ENCODE measurements at places on chromosomes 13 and 19.

- H3K27me3 ChIP-seq = peaks cover 35% of the 10 kb centered on the region
- peak overlapping the region; percentile 99 for H3K27ac ChIP-seq
- peaks cover 52% of the 10 kb centered on the region for H3K4me1 ChIP-seq
- H3K36me3 ChIP-seq = no peaks in the 10 kb centered on the region
- DNase-seq = peak; percentile 57
Measured at GRCh38 chr19:55118401-55118991, 1.1 kb upstream of the PPP1R12C start.

DNA sequence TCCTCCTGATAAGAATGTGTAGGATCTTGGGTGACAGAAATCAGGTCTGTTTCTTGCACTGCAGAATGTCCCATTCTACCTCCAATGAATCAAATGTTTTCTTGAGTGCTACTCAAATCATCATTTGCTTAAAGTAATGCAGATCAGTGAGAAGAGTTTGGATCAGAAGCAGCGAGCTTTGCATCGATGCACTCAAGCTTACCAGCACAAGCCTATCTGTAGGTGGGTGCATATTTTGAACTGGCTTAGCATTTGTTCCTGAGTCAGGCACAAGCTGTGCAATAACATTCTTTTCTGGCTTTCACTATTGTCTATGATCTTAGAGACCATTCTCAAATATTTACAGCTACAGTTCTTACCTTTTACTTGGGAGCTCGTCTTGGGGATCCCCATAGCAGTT lies 109.5 kb downstream of the UBL3 start:
- peaks cover 38% of the 10 kb centered on the region for H3K4me1 ChIP-seq
- H3K4me3 ChIP-seq = no peak overlapping the region
- no peaks in the 10 kb centered on the region for H3K36me3 ChIP-seq
- H3K27me3 ChIP-seq = no peaks in the 10 kb centered on the region

DNA sequence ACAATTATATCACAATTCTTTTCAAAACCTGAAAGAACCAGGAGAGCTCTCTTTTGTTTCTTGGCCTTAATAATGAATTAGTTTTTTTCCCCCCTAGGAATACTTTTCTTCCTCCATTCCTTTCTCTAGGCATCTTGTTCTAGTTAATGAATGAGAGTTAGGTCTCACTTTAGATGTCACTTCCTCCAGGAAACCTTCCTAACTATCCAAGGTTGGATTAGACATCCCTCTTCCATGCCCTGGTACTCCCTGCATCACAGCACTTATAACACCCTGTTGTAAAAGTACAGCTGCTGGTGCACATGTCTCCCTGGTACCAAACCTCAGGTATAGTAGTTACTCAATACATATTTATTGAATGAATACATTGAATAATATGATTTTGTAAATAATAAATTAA lies 21.2 kb upstream of the DGKH start:
- no peaks in the 10 kb centered on the region for H3K36me3 ChIP-seq
- H3K27ac ChIP-seq = no peak overlapping the region
- no peak for DNase-seq
- no peak overlapping the region for H3K4me3 ChIP-seq
- peaks cover 6% of the 10 kb centered on the region for H3K27me3 ChIP-seq

- H3K4me3 ChIP-seq = no peak overlapping the region
- H3K36me3 ChIP-seq = peaks cover 11% of the 10 kb centered on the region
- DNase-seq = no peak
- peaks cover 67% of the 10 kb centered on the region for H3K4me1 ChIP-seq
- H3K27ac ChIP-seq = peak overlapping the region; percentile 17
Measured at GRCh38 chr19:19459707-19460251, 54.3 kb downstream of the GATAD2A start.

GRCh38 chr13:94352057-94352456 lies 127.4 kb downstream of the DCT start:
- H3K4me3 ChIP-seq = no peak overlapping the region
- H3K4me1 ChIP-seq = peaks cover 18% of the 10 kb centered on the region
- H3K27me3 ChIP-seq = peaks cover 7% of the 10 kb centered on the region
- H3K27ac ChIP-seq = no peak overlapping the region
- H3K36me3 ChIP-seq = peaks cover 18% of the 10 kb centered on the region
- DNase-seq = no peak

- no peak for DNase-seq
- peak overlapping the region; percentile 34 for H3K27ac ChIP-seq
- no peaks in the 10 kb centered on the region for H3K4me1 ChIP-seq
- no peaks in the 10 kb centered on the region for H3K27me3 ChIP-seq
- no peak overlapping the region for H3K4me3 ChIP-seq
Measured at GRCh38 chr13:71613066-71613745, 253.8 kb downstream of the DACH1 start.

- H3K4me1 ChIP-seq = no peaks in the 10 kb centered on the region
- H3K4me3 ChIP-seq = no peak overlapping the region
- no peak overlapping the region for H3K27ac ChIP-seq
- H3K27me3 ChIP-seq = peaks cover 5% of the 10 kb centered on the region
- peaks cover 63% of the 10 kb centered on the region for H3K36me3 ChIP-seq
- no peak for DNase-seq
Measured at GRCh38 chr13:112825071-112825470, 135.2 kb downstream of the ATP11A start.

DNA sequence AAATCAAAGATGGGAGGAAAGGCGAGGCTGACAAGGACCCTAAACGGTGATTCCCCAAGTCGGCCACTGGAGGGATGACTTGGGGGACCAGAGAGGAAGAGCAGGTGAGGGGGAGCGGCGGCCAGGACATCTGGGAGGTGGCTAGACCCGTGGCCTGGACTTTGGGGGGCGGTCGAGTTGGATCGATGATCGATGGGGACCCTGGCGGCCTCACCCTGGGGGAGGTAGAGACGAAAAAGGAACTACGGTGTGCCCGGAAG lies 7.7 kb upstream of the CIRBP start:
- peak overlapping the region; percentile 93 for H3K27ac ChIP-seq
- H3K4me3 ChIP-seq = peak overlapping the region; percentile 85
- peaks cover 9% of the 10 kb centered on the region for H3K36me3 ChIP-seq
- H3K27me3 ChIP-seq = peaks cover 3% of the 10 kb centered on the region
- H3K4me1 ChIP-seq = peaks cover 79% of the 10 kb centered on the region

DNA sequence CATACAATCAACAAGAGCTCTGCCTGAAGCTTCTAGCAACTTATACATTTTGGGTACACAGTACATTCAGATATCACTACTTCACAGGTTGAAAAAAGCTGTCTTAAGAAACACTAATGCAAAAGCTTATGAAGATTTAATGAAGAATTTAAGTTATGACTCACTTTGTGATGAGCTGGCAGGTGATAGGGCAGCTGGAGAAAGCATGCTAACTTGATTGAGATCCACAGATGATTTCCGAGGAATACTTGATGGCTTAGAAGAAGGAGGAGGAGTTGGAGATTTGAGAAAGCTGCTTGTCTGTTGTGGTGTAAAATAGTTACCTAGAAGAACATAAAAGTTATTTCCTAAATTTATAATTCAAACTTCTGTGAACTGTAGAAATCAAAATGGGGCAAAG lies 23.3 kb downstream of the EXOSC8 start:
- H3K4me1 ChIP-seq = no peaks in the 10 kb centered on the region
- H3K36me3 ChIP-seq = peaks cover 33% of the 10 kb centered on the region
- DNase-seq = no peak
- H3K27me3 ChIP-seq = no peaks in the 10 kb centered on the region

DNA sequence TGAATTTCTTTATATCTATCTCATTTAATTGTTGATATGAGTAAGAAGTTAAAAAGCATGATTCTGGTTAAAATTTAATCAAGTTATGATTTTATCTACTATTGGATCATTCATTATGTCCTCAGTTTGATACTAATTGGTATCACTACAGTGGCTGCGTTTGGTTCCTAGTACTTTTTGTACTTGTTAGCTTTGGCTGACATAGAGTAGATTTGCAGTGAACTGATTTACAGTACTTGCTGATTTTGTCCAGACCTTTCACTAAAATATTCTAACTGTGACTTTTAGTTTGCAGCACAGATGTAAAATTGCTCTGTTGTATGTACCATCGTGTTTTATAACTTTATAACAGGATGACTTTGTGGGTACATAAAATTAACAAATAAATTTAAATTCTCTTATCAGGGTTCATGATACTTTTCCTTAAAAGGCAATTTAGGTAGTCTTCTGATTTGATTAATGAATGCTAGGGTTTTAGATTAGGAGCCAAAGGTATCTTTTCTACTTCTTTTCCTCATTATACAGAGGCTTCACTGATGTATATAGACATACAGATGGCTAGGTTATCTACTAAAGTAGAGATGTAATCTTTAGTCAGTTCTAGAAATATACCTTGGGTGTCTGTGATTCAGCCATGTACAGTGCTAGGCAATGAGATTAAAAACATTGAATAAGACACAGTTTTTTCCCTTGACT lies 8.7 kb downstream of the UCHL3 start:
- no peaks in the 10 kb centered on the region for H3K27me3 ChIP-seq
- no peak overlapping the region for H3K4me3 ChIP-seq
- H3K27ac ChIP-seq = no peak overlapping the region
- peaks cover 43% of the 10 kb centered on the region for H3K36me3 ChIP-seq
- H3K4me1 ChIP-seq = no peaks in the 10 kb centered on the region

DNA sequence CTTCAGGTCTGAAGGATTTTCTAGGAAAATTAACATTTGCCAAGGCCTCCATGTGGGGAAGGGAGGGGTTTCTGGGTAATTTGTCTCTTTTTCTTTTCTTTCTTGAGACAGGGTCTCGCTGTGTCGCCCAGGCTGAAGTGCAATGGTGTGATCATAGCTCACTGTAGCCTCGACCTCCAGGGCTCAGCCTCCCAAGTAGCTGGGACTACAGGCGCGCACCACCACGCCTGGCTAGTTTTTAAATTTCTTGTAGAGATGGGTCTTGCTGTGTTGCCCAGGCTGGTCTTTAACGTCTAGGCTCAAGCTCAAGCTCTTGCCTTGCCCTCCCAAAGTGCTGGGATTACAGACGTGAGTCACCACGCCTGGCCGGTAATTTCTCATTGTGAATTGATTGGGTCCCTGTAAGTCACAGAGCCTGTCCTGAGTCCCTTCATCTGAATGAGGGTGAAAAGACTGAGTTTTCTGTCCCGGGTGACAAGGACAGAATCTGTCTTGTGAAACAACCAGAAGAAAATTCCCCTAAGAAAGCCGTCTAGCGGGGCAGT lies 10.0 kb upstream of the SPC24 start:
- H3K36me3 ChIP-seq = peaks cover 47% of the 10 kb centered on the region
- peak overlapping the region; percentile 77 for H3K27ac ChIP-seq
- H3K4me3 ChIP-seq = no peak overlapping the region

DNA sequence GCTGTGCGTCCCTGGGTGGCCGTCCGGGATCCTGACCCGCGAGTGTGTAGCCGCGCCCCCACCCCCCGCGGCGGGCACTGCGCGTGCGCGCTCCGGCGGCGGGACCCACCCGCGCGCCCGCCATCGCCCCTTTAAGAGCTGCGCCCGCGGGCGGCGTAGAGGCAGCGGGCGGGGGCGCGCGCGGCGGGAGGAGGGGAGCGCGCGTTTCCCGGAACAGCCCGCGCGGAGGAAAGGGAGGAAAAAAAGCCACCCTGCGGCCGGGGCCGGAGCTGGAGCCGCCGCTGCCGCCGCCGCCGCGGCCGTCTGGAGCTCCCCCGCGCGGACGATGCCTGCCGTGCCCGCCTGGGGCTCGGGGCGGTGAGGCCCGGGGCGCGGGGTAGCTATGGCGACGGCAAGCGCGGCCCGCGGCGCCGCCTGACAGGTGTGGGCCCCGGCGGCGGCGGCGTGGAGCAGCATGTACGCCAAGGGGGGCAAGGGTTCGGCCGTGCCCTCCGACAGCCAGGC lies at the start of gene SSBP4:
SSBP4 (plus strand) TSS at position 204 of the 504 bp plus-strand sequence; CDS start at position 455, 251 bp downstream.
- DNase-seq = peak; percentile 82
- peak within 1 kb of the TSS; percentile 83 for H3K4me3 ChIP-seq
- peaks cover 80% of the 10 kb centered on the region for H3K4me1 ChIP-seq
- no peaks in the 10 kb centered on the region for H3K36me3 ChIP-seq

DNA sequence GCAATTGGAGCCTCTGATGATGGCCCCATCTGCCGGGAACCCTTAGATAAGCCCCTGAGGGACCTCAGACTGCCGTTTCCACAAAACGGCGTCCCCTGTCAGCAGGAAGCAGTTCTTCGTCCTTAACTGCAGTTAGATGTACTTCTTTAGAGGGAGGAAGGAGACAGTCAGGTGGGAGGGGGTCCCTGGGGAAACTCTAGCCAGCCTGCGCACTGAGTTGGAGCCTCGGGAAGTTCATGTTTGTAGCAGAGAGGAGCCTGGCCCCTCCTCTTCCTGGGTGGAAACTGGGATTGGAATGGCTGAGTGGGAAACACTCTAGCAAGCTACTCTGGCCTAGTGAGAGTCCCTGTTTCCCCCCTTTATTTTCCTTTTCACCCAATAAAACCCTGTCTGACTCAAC lies 612.4 kb downstream of the PCDH9 start:
- peaks cover 7% of the 10 kb centered on the region for H3K27me3 ChIP-seq
- no peak for DNase-seq
- H3K4me1 ChIP-seq = no peaks in the 10 kb centered on the region
- no peak overlapping the region for H3K4me3 ChIP-seq

DNA sequence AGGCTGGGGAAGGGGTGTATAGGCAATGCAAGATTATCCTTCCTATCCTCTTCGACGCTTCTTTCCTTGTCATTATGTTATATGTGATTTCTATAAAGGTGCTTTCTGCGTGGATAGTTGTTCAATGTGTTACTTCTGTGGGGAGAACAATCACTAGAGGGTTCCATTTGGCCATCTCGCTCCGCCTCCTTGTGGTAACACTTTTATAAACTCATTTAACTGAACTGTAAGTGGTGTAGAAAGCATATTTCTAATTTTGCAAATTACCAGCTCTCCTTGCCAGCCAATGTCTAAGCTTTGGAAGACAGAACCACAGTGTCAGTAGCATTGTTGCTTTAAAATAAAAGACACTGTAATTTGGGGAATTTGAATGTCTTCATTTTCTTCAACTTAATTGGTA lies 1093.7 kb upstream of the MIR17HG start:
- H3K27ac ChIP-seq = no peak overlapping the region
- no peaks in the 10 kb centered on the region for H3K36me3 ChIP-seq
- H3K4me3 ChIP-seq = no peak overlapping the region
- no peak for DNase-seq
- no peaks in the 10 kb centered on the region for H3K27me3 ChIP-seq
- no peaks in the 10 kb centered on the region for H3K4me1 ChIP-seq

DNA sequence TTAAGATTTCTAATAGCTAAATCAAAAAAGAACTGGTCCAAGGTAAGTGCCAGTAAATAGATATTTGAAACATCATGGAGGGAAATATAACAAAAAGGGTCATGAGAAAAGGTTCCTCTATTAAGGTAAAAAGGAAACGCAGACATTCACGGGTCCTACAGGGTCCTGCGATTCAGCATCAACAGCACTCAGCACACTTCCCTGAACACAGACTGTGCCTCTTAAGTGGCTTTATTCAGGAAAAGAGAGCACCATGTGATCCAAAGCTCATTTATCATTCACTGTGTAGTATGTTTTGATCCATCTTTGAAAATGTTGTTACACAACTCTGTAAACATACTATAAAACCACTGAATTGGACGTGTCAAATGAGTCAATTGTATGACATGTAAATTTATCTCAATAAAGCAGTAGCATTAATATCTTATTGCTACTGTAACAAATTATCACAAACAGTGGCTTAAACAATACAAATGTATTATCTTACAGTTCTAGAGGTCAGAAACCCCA lies 33.7 kb downstream of the CRYL1 start:
- H3K27ac ChIP-seq = no peak overlapping the region
- no peaks in the 10 kb centered on the region for H3K36me3 ChIP-seq
- peaks cover 10% of the 10 kb centered on the region for H3K27me3 ChIP-seq

GRCh38 chr13:24997367-24997967 lies 98.5 kb upstream of the PABPC3 start:
- H3K27ac ChIP-seq = no peak overlapping the region
- no peak overlapping the region for H3K4me3 ChIP-seq
- peaks cover 13% of the 10 kb centered on the region for H3K27me3 ChIP-seq
- no peaks in the 10 kb centered on the region for H3K36me3 ChIP-seq
- peak; percentile 33 for DNase-seq

GRCh38 chr13:41565216-41565615 lies 107.9 kb downstream of the RGCC start:
- no peak overlapping the region for H3K4me3 ChIP-seq
- DNase-seq = no peak
- peaks cover 26% of the 10 kb centered on the region for H3K4me1 ChIP-seq

Data from nephron progenitor cell (in vitro differentiated cells).